ENCODE measurements at places on chromosomes 2 and 18. TPM values are rescaled to one million over a fixed set of nuclear protein-coding genes. Genes with fewer than 3 reads are reported as not detected.

BOLL gene
- total RNA-seq = 2.4 TPM

RNU2-63P gene
- total RNA-seq = not detected

STK36 gene
- total RNA-seq = 6.1 TPM

NT5DC4 gene
- total RNA-seq = not detected

CFC1 gene
- total RNA-seq = not detected

CLIP4 gene
- total RNA-seq = 318 TPM

CNRIP1 gene
- 6.7 TPM for total RNA-seq

REG1B gene
- not detected for total RNA-seq

RETREG2 gene
- 39.8 TPM for total RNA-seq

- DNase-seq = no peak
Observed at GRCh38 chr18:63378919-63379638, 12.1 kb upstream of the KDSR start.

DNA sequence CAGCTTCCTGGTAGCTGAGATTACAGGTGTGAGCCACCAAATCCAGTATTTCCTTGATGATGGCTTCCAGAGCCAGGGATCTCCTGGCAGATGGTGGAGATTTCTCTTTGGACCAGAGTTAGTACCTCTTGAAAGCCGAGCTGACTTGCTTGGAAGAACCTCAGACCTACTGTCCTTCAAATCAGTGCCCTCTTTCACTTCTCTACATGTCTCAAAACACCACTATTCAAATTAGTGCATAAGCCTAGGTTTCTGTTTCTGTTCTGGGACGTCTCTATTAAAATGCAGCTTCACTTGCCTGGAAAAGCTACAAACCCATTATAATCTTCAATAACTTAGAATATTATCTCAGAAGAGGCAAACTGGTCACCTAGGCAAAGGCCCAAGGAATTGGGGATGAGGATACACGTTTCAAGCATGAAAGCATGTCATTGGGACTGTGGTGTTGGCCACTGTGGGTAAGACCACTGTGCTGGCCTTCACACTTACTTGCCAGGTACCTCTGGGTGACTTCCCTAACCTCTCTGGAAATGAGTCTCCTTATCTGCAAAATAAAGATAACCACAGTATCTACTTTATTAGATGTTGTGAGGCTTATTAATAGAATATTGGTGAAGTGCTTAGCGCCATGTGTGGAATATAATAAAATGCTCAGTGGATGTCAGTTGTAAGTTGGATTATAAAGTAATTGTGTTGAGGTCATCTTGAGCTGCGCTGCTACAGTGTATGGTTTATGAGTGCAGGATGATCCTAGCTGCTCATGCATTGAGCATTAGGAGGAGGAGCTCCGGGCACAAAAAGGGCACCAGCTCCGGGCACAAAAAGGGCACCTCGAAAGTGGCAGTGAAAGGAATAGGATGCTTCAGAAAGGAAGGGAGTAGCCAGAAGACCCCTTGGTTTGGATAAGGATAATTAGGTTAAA, 84.5 kb downstream of the DOCK10 start:
- no peak for DNase-seq

GRCh38 chr2:18520451-18521425, 39.7 kb downstream of the RDH14 start:
- DNase-seq = peak; percentile 81

- no peak for DNase-seq
Observed at GRCh38 chr2:75337016-75337415, 137.7 kb upstream of the TACR1 start.

DNA sequence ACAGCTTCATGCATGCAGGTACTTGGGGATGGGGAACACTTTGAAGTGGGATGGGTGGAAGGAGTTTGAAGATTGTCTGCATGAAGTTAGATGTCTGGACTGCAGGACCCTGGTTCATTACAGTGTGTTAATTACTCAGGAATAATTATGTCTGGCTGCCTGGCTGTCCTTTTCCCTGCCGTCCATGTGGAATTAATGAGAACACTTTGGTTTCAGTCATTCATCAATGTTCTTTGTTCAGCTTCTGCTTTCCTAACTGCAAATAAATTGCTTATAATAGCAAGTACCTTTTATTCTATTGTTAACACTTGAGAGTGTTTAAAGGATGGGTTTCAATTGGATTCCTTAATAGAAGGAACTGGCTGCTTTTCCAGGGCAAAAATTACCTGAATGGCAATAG, 35.8 kb downstream of the MTCL1 start:
- DNase-seq = no peak

DNA sequence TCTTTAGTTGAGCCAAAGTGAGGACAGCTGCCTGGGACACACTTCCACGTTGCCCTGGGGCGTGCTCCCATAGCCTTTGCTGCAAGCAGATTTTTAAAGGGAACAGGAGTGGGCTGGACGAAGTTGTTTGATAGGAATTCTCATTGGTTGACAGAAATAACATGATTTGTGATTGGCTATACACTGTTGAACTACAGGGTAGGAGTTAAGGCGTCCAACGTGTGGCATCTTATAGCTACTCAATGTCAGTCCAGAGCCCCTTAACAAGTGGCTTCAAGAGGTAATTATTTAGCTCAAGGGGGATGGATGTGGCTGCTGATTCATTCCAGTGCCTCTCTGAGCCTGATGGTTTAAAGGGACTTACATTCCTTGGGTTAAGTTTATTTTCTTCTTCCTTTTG, 65.5 kb downstream of the ACAA2 start:
- no peak for DNase-seq

DNA sequence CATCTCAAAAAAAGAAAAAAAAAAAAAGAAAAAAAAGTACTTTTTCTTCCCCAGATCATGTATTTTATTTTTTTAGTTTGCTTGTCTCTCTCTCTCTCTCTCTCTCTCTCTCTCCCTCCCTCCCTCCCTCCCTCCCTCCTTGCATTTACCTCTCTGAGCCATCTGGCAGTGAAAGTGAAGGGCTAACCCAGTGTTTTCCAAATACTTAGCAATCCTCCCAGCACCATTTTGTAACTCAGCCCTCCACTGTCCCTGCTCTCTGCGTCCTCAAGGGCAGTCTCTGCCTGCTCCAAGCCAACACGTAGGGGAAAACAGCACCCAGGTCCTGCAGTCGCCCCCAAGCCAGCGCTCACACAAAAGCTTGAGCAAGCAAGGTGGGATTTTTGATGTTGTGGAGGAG, 19.6 kb upstream of the TEX44 start:
- DNase-seq = no peak

DNA sequence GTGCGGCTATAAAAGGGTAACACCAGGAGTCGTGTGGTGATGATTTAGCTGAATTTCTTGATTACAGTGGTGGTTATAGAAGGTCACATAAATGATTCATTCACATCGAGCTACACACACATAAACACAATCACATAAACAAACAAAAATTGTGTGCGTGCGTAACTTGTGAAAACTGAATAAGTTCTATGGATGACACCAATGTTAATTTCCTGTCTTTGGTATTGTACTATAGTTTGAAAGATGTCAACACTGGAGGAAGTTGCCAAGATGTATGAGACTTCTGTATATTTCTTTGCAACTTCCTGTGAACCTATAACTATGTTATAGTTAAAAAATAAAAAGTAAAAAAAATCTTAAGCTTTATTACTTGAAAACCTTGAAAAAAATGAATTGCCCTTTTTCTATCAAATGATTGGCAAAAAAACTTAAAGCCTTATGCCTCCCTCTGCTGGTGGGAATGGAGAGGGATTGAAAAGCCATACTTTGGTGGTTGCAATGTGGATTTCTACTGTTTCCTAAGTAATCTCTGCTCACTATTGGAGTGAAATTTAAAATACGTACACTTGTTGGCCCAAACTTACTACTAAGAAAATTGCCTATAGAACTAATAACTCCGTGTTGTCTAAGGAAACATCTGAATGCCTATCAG, 227.7 kb downstream of the RPIA start:
- DNase-seq = no peak

DNA sequence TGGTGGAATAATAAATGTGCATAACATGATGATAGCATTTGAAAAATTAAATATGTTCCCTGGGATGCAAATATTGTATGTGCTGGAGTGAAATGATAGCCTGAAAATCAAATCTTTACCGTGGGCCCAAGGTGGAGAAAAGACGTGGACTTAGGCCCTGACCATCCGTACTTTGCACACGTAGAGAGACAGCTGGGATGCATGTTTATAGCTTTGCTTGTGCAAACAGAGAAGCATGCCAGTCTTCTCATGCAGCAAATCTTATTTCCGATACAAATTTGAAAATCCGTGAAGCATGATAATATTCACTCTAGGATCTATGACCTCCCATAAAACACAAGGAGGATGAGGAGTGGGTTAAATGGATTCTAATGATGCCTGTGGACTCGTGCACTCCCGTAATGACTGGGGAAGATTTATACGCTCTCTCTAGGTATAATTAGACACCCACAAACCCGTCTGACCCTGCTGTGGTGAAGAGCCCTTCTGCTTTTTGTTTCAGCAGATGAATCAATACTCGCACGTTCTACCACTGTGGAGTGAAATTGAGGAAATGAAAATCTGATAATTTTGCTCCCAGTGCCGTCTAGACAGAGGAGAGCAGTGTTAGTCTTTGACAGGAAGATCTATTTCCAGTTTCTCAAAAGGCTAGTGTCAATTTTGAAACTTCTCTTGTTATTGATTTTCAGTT, 810.3 kb upstream of the SALL3 start:
- DNase-seq = no peak

DNA sequence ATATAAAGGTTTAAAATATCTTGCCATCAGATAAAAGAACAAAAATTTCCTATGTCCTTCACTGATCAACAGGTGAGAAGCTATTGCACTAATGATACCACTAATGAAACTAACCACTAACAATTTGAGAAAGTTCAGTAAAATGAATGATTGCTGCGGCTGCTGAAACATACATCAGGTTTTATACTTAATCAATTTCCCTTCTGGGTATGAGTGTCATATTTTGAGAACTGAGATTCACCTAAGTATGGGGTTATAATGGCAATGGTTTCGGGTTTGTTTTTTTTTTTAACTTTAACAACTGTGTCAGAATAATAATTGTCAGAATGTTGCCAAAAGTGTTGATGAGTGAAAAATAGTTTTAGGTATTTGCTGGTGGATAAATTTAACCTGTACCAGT, 151.3 kb upstream of the SLC39A10 start:
- DNase-seq = no peak
